ENCODE measurements at places on chromosomes 4 and X. TPM values are rescaled to one million over a fixed set of nuclear protein-coding genes. Genes with fewer than 3 reads are reported as not detected.
A peak's percentile ranks its signal among the peaks of the same experiment; 100 is the strongest.

The TLR3 gene
- 33.0 TPM for total RNA-seq

The SUPT20HL1 gene
- total RNA-seq, result not detected

The LUZP4 gene
- not detected for total RNA-seq

The INTS6L gene
- total RNA-seq, result 3.9 TPM

The GUCY1B1 gene
- total RNA-seq, result 13.0 TPM

The TIMM8A gene
- total RNA-seq, result 8.2 TPM

The FABP2 gene
- not detected for total RNA-seq

The BEND4 gene
- total RNA-seq, result not detected

The MGST2 gene
- total RNA-seq, result 1.6 TPM

The WNK3 gene
- total RNA-seq, result 0.58 TPM

The C4orf36 gene
- total RNA-seq, result 1.2 TPM

The CNKSR2 gene
- 6.0 TPM for total RNA-seq

The SCRG1 gene
- total RNA-seq, result not detected

DNA sequence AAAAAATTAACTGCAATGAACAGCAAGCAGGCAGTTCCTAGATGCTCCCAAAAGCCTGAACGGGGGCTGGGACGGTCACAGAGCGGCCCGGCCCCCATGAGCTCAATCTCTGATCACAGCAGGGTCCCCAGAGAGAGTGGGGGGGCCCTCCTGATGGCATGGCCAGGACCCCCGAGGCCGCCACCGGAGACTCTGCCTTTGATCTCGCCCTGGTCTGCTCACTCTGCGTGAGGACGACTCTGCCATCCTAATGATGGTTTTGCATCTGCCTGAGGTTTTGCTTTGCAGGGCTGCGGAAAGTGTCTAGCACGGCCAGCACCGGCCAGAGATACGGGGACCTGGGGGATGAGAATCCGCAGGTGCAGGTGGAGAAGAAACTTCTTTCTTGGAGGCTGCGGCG lies 103.8 kb downstream of the SHOX start:
- no peak for DNase-seq

DNA sequence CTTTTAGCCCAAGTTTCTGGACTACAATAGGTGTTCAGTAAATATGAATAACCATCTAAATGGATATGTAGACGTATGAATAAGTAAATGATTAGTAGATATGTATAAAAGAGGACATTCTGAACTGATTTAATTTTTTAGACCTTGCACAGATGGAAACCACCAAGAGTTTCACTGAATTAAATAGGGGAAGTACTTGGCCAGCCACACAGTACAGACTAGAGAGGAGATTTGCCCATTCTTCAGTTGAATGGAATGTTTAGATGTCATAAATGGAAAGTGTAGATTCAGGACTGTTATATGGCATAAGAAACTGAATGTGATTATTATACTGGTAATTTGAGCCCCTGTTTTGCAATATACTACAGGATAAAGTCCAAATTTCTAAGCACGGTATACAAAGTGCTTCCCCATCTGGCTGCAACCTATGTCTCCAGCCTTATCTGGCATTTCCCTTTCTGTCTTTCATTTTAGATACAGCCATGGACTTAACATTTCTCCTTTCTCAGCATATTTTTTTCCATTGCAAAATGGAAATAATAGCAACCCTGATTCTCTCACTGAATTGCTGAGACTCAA lies 137.8 kb upstream of the HS3ST1 start:
- DNase-seq, result no peak

- no peak for DNase-seq
Observed at GRCh38 chrX:44914532-44915198, 41.7 kb downstream of the KDM6A start.

GRCh38 chrX:56793112-56793430 lies 64.0 kb downstream of the NBDY start:
- DNase-seq, result no peak

- peak; percentile 36 for DNase-seq
Observed at GRCh38 chr4:5224340-5224739, 173.1 kb downstream of the STK32B start.

GRCh38 chr4:83490876-83491450 lies 6.1 kb upstream of the ABRAXAS1 start:
- DNase-seq, result no peak

DNA sequence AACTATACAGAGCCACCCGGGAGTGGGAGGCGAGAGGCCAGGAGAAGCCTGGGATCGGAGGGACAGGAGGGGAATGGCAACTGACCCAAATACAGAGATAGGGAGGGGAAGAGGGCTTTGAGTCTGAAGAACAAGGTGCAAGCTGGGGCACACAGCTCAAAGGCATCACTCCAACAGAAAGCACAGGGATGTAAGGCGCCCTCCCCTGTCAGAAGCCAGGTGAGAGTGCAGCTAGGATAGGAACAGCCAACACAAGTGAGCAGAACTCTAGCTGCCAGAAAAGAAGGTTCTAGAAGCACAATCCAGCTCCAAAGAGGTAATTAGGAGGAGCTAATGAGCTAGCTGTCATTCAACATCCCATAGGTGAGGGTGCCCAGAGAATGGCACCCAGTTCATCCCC lies 232.2 kb downstream of the DHX15 start:
- no peak for DNase-seq

GRCh38 chr4:26346203-26346620 lies 25.4 kb downstream of the RBPJ start:
- DNase-seq, result peak; percentile 30

GRCh38 chr4:157389741-157390140 lies 169.2 kb downstream of the GRIA2 start:
- peak; percentile 45 for DNase-seq

DNA sequence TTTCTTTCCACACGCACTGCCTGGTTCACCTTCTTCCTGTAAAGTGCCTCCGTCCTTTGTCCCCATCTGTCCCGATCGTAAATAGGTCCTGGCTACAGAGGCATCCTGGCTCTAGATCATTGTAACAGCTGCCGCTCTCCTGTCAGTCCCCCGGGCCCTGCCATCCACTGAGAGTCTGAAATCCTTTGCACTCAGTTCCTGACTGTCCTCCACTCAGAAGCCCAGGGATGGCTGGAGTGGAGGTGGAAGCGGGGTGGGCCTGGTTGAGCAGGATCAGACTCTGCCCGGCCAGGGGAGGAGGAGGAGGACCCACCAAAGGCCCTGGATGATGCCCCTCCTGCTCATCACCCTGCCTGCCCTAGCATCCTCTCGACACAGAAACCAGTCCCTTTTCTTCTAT lies 29.8 kb downstream of the PIGG start:
- no peak for DNase-seq

GRCh38 chr4:47747846-47748494 lies 89.9 kb downstream of the CORIN start:
- DNase-seq, result no peak

DNA sequence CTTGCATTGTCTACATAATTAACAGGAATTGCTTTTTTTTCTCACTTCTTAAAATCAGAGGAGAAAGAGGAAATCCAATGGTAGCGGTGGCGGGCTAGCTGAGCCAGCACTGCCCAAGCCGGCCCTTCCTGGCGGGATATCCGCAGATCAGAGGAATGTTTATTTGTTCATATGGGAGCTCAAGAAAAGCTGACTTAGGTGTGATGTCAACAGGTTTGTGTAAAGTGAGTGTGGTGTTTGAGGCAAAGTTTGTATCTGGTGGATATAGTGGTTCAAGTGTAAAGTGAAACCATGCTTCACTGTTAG lies 466 bp upstream of the SLC39A8 start:
- DNase-seq, result peak; percentile 6

DNA sequence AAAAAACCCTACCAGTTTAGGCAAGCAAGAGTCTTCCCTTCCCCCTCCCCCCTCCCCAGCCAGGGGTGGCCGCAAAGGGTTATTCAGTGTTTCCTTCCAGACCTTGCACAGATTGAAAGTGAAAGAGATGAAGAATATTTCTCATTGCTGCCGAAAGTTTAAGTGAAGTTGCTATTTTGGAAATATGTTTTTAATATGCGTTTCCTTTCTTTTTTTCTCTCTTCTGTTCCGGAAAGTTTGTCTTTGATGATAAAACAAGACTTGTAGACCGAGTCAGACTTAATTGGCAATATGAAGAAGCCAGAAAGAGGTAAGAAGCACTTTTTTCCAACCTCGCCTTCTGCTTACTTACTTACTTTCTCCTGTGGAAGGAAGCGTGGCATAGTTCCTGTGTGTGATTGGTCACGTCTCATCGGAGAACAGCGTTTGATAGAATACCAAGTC lies 58.5 kb upstream of the CLCN4 start:
- no peak for DNase-seq

DNA sequence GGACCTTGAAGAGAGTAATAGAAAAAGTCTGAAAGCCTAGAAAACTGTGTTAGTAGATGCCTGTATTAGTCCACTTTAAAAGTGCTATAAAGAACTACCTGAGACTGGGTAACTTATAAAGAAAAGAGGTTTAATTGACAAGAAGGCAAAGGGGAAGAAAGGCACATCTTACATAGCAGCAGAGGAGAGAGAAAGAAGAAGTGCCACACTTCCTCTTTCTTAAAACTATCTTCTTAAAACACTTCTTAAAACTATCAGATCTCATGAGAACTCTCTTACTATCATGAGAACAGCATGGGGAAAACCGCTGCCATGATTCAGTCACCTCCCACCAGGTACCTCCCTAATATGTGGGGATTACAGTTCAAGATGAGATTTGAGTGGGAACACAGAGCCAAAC lies 18.8 kb upstream of the COL25A1 start:
- DNase-seq, result no peak

DNA sequence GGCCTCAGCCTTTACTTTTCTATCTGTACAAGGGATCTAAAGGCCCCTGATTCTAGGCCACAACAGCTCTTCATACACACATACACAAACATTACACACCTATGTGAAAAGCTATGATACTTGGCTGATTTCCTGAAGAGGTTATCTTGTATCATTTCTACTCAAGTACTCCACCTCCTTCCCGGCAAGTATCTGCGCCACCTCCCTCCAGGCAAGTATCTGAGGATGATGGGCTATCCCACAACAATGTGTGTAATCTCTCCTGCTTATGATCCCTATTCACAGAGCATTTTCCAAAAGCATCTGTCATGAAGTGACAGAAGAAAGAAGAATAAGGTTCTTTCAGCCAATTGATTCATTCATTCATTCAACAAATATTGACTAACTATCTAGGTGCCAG lies 36.8 kb downstream of the AFAP1 start:
- DNase-seq, result no peak

DNA sequence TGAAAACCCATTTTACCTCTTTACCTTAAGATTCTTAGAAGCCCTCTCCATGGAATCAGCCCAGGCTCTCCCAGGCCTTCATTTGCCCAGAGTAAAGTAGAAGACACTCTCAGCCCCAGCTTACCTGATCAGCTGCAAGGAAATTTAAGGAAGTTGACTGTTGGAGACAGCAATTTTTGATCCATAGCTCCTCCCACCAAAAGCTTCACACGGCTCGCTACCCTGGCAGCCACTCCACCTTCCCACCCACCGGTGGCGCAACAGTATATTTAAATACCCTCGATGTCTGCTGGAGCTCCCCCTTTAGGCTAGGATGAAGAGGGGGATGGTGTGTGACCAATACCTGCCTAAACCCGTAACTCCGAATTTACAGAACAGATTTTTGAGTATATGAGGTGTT lies 75.4 kb downstream of the MBNL3 start:
- DNase-seq, result no peak

DNA sequence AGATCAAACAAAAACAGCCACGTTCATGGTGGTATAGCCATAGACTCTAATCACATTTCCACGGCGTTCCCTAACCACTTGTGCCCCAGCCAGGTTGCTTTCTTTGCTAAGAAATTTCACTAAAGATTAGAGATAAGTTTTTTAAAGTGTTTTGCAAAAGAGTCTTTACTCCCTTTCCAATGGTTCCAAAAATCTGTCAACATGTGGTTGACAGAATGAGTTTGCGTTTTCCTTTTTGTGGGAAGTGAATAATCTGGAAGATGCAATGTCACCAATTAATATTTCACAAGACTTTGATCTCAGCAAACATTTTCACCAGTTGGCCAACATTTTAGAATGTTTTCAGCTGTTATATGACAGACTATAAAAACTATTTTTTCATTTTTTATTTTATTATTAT lies 35.3 kb downstream of the CXCL1 start:
- DNase-seq, result no peak

GRCh38 chrX:105876658-105877057 lies 54.3 kb downstream of the NRK start:
- peak; percentile 16 for DNase-seq

- no peak for DNase-seq
Observed at GRCh38 chr4:105896461-105896942, 1.2 kb downstream of the NPNT start.

DNA sequence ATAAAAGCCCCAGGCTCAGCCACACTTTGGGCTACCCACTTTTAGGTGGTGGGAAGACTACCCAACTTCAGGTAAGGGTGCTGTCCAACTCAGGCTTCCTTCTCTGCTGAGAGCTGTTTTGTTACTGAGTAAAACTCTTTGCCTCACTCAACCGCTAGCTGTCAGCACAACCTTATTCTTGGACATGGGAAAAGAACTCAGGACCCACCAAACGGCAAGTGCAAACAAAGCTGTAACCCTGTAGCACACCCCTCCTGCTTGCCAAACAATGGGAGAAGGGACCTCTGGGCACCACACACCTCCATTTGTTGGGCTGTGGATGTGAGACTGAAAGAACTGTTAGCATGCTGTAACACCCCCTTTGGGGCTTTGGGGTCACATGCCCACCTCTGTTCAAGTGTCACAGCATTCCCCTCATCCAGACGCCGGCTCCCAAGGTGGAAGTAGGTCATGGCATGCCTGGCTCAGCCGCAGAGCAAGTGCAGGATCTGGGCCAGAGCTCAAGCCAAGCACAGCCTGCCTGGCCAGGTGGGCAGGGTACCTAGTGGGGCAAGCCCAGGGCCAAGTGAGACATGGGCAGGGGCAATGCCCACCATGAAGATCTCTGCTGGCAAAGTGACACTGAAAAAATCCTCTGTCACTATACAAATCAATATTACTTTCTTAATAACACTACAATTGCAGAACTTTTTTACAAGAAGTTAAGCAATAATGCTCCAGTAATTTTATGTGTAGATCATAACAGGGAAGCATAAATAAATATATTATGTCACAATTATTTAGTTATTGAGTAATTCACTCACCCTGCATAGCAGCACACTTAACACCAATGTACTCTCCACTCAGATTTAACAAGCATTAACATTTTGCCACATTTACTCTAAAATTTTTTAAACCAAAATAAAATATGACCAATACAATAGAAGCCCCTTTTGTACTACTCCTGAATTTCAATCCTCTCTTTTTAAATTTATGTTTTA lies 107.2 kb downstream of the TBCK start:
- no peak for DNase-seq

GRCh38 chr4:96455045-96455720 lies 615.3 kb downstream of the PDHA2 start:
- no peak for DNase-seq

DNA sequence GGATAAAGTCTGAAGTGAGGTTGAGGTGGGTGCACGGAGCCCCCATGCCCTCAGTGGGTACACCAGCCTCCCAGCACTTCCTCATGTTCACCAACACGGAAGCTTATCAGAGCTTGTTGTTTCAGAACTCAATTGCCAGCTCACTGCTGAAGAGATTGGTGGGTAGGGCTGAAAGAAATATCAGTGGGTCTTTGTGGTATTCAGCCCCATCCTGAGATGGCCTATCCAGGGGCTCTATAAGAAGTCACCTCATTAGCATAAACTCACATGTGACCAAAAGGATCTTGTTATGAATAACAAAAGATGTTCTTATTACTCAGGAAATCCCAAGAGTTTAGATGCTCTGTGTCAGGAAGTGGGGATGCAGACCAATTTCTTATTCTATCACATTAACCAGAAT lies 177.3 kb downstream of the ARHGAP10 start:
- DNase-seq, result no peak

Data from H4 (cell line).